ENCODE measurements at places on chromosomes 16 and 17.

GRCh38 chr16:30032083-30032819, 1.2 kb upstream of the TLCD3B start:
- ATAC-seq, result no peak

DNA sequence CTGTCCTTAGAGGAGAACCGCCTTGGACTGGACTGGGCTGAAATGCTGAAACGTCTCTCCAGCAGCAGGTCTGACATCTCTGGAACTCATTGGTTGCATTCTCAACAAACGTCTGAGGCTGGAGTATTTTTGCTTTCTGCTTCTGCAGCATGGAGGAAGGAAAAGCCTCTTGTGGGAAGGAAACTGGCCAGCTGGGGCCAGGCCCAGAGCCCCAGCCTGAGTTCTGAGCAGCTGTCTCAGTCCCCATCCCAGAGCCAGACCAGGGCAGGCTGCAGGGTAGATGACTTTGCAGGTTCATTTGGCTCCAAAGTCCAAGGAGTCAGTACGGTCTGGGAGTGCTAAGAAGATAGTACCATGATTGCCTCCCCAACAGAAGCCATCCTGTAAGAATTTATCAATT, 18.3 kb downstream of the TEKT3 start:
- no peak for ATAC-seq

DNA sequence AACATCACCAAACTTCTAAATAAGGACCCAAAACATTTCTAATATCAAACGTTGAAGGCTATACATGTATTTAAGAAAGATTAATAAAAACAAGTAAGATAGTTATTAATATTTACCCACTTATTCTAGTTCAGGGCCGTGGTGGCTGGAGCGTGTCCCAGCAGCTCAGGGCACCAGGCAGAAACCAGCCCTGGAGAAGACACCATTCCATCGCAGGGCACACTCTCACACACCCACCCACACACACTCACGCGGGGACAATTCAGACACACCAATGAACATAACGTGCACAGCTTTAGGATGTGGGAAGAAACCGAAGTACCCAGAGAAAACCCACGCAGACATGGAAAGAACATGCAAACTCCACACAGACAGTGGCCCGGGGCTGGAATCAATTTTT, 13.5 kb downstream of the C17orf67 start:
- ATAC-seq, result no peak

DNA sequence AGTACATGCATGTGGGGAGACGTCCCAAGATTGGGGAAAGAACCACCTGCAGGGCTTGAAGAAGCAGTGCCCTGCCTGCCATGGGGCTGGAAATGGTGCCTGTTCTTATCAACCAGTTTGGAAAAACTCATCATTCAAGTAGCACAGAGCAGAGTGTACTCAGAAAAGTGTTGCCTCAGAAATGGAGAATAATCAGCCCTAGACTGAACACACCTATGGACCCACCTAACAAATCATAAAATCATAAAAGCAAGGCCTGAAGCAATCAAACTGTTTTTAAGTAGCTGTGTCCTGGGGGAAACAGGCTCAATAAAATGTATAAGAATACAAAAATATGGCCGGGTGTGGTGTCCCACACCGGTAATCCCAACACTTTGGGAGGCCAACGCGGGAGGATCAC, 11.2 kb downstream of the QRICH2 start:
- no peak for ATAC-seq

GRCh38 chr17:11893862-11894261, 103.4 kb downstream of the ZNF18 start:
- ATAC-seq, result no peak

- peak; percentile 73 for ATAC-seq
Measured at GRCh38 chr17:42180922-42181850, at the start of gene KCNH4. TSS of gene KCNH4 (minus strand) at chr17:42181142. CDS start at chr17:42180945, 197 bp downstream.

All from stimulated activated memory B cell treated with anti-CD40 and anti-IgM and Interleukin-4, amounts not matched to agents 10 μg/mL and 1 μg/mL and 100 μg/mL, for 72 hours (primary cell).